ENCODE measurements at places on chromosomes 3 and 15.

DNA sequence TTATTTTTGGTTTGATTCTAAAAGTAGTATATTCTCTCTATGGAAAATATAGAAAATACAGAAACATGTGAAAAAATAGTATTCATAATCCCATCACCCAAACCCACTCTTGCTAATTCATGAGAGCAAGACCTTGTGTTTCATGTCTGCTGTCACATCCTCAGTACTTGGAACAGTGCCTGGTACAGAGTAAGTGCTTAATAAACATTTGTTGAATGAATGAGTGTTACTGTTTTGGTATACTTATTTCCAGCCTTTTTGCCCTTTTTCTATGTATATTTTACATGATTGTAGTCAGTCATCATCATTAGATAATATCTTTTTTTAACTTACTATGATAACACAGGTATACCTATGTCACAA is 59.3 kb downstream of the IL16 start:
- DNase-seq: no peak

GRCh38 chr3:168425936-168426595 is 330.3 kb upstream of the GOLIM4 start:
- no peak for DNase-seq

- peak; percentile 0 for DNase-seq
Observed at GRCh38 chr3:5846261-5846660, 658.8 kb downstream of the EDEM1 start.

- DNase-seq: no peak
Observed at GRCh38 chr3:101936419-101937356, 87.4 kb downstream of the NFKBIZ start.

DNA sequence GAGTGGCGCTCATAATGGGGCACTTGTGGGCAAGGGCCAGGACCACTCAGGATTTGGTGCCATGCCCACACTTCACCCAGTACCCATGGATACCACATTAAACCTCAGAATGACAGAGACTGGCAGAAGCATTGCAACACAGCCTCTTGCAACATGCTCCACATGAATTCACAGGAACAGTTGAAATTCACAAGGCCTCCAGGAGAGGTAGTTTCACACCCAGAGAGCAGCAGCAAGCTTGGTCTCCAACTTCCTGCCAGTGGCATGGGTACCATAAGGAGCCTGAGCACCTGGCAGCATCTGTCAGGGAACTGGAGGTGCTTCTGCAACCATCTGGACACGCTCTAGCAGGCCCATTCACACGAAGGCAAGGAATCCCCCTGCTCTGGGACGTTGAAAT is 101.0 kb downstream of the OSBPL10 start:
- DNase-seq: no peak

DNA sequence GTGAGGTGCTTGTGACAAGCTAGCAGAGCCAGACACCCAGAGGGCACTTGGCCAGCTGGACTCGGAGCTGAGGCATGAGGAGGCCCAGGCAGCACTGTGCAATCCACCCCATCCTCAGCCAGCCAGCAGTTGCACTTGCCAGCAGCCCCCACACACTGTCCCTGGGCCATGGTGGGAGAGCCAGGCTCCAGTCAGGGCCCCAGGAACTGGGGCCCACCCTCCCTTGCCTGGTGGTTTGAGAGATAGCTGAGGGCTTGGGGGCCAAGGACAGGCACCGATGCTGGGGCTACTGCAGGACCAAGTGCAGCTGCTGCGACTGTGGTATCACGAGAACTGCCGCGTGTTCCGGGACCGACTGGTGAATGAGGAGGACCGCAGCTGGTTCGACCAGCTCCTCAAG is 63.5 kb downstream of the DNAH1 start:
- no peak for DNase-seq

GRCh38 chr15:64502551-64502950 is 42.2 kb downstream of the ZNF609 start:
- no peak for DNase-seq

All from NCI-H446 (cell line).